ENCODE measurements at places on chromosomes 2 and 18.

DNA sequence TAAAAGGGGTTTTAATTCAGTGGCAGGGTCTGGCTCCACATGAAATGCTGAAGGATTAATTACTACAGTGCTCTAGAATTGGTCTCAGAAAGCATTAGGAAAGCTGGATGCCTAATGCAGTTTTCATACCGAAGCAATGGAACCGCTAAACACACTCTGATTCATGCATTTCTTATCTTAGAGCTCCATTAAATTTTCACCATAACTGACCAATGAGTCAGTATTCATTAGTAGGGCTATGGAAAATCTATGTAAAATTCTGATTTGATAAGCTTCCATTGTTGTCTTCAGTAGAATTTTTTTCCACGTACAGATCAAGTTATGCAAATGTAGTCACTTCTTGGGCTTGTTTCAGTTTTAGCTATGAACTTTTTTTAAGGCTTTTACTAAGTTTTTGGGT lies 359.9 kb downstream of the ARHGAP15 start:
- no peak for DNase-seq

- DNase-seq, result no peak
Measured at GRCh38 chr18:35376393-35376741, 770 bp downstream of the ZNF396 start.

DNA sequence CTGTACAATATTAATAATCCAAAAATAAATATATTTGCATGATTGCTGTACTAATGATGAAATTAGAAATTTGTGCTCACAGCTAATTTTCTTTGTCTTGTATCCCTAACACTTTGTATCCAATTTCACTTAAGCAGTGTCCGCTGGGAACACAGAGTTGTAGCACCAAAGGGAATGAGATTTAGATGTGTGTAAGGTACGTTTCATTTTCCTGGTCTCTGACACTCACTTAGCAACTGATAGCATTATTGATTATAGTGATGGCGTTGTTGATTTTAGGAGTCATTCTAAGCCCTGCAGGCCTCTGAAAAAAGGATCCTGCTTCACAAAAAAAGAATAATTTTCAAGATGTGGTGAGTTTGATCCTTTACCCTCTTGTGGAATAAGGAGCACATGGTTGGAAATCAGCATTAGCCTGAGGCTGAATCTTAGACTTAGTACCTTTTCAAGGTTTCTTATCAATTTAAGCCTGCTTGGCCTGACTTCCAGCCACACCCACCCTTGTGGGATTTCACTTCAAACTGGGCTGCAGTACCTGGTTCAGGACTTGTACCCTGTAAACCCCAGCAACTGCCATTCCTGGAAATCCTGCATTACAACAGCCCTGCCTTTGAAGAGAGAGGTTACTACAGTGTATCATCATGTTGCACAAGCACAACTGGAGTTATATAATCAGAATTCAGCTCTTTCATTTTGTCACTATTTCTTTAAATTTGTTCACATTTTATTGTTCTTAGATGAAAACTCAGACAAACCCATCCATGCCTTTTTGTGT lies 116.2 kb downstream of the RND3 start:
- DNase-seq, result no peak

GRCh38 chr2:54595999-54596902 lies 127.2 kb upstream of the EML6 start:
- DNase-seq, result no peak

Measured in activated effector memory CD4-positive, alpha-beta T cell treated with anti-CD3 and anti-CD28 coated beads, Interleukin-2, amount 50 U/mL, for 16 hours (primary cell).